CD4-positive, alpha-beta T cell treated with Interleukin-15 for 1 hour (primary cell): ENCODE measurements at places on chromosomes 7 and 10.

- no peak for DNase-seq
These were observed 316 bp downstream of the RBM48 start for GRCh38 chr7:92528958-92529264.

DNA sequence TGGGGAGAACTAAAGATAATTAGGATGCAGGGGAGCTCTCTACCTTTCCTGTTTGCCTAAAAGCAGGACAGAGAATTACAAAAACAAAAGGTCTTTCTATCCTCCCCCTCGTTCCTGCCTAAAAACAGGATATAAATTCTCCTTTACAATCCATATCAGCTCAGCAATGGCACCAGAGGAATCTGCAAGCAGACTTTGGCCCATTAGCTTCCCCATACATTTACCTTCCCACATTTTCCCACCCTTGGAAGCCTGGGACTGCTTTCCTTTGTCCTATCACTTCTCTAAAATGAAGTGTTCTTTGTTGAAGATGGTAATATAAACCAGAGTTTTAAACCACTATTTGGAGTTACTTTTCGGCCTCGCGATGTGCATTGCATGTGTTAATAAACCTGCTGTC, 15.5 kb downstream of the SHTN1 start:
- no peak for DNase-seq

- DNase-seq: no peak
These were observed 27.9 kb upstream of the USP6NL start for GRCh38 chr10:11639362-11639761.

DNA sequence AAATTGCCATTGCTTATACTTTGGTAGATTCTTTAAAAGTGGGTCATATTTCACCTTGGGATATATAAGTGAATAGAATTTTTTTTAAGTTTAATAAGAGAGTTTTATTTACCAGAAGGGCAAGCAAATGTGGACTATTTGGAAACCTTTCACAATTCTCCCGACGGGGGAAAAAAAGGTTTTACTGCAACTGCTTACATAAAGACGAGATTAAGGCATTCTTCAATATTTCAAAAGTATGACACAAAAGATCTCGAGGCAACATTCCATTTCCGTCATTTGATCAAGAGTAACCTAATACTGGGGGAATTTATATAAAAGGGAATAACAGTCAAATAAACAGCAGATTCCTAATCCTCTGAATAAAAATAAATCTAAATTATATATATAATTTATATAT, 28.5 kb downstream of the HYCC1 start:
- no peak for DNase-seq

- no peak for DNase-seq
These were observed 44.0 kb upstream of the HPSE2 start for GRCh38 chr10:99279626-99280111.

DNA sequence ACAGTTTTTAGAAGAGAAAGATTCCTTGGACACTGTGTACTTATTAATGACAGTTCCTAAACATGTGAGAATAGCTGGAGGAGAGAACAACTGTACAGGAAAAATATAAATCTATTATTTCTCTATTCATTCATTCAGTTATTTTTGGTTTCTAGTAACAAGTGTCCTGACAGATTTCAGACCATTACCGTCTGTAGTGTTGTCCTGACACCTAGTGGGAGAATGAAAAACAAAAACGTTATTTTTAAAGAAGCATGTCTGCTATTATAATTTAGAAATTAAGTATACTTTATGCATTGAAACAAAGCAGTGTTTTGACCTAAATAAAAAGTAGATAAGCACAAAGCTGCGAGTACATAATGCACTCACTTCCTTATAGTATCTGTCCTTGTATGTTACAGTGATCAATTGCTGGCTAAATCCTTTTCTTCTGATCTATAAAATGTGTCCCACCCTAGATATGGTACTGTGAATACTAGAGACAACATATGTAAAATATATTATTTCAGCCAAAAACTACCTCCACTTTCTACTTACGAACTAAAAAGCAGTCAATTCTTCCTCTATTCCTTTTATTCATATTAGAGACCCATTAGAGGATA, 575.6 kb downstream of the ARL4A start:
- no peak for DNase-seq

DNA sequence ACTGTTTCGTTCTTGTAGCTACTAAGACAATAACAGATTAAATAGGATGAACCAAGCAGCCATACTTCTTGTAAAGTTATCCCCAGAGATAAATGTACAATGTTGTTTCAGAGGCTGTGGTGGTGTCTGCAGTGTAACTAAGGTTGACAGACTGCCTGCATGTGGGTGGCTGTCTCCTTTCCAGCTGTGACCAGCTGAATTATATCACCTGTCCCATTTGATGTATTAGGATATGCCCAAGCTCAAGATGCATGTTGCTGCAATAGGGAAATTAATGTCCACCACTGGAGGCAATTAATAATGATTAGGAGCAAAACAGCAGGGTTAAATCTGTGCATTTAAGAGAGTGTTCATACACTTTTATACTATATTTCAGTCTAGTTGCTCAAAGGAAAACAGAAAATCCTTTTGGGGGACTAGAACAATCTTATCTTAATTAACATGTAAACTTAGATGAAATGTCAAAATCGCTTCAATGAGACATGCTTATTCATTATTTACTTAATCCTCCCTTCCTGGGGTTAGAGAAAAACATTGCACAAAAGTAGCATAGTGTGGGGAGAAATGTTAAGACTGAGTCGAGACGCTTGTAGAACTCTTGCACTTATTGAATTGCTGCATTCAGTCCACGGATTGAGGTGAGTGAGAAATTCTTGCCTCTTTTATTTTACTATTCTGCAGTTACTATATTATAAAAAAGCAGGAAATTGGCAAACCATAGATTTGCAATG, 269.0 kb downstream of the SNX10 start:
- DNase-seq: no peak

DNA sequence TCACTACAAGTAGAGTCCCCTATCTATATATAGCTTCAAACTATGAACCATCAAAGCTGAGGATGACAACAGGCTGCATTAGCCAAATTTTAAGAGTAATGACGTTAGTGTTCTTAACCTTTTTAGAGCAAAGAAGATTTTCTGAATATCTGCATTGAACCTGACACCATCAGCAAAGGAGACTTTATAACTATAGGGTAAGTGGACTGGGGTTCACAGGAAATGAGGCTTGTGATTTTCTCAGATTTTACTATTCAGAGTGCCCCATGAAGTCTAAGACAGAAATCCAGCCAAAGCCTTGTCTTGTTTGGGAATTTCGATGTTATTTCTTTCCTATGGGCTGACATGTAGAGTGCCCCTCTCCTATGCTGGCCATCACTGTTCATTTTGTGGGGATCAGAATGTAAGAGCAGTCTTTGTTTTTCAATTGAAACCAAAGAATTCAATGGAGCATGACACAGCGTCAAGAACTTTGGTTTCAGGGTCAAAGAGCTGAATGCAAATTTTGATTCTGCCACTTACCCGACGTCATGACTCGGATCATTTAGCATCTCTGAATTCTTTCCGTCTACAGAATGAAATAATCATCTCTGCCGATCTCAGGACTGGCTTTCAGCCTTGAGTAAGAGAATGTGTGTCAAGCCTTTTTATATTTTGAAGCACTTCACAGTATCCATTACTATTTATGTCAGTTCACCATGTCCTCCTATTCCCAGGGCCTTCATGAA, 52.7 kb downstream of the DENND11 start:
- no peak for DNase-seq

- no peak for DNase-seq
These were observed 737.1 kb downstream of the PHTF2 start for GRCh38 chr7:78535655-78536054.
